H54 (cell line): ENCODE measurements at places on chromosomes 16 and 17.

- no peak for DNase-seq
Observed at GRCh38 chr16:67040906-67041305, 12.0 kb downstream of the CBFB start.

DNA sequence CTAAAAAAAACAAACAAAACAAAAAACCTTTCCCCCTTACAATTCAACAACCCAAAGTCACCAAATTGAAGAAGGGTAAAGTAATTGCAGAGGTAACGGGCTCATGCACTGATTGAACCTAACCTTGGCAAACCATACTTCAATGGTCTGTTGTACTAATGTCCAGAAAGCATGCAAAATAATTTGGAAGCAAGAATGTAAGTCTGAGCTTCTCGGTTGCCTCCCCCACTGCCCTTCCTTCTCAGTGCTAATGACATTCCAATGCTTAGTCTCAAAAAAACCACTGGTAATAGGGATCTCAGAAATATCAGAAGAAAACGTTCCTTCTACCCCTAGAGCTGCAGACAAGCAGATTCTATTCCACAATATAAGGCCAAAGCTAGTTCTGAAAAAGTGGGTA lies 15.8 kb downstream of the KRABD2 start:
- no peak for DNase-seq

GRCh38 chr17:41140360-41141131 lies at the start of gene KRTAP4-6:
Gene KRTAP4-6, minus strand, starts transcription at chr17:41140544. Its CDS starts 57 bp downstream, at chr17:41140487.
- DNase-seq, result peak; percentile 26

- DNase-seq, result no peak
Observed at GRCh38 chr17:28527859-28528258, 21.7 kb downstream of the FOXN1 start.

DNA sequence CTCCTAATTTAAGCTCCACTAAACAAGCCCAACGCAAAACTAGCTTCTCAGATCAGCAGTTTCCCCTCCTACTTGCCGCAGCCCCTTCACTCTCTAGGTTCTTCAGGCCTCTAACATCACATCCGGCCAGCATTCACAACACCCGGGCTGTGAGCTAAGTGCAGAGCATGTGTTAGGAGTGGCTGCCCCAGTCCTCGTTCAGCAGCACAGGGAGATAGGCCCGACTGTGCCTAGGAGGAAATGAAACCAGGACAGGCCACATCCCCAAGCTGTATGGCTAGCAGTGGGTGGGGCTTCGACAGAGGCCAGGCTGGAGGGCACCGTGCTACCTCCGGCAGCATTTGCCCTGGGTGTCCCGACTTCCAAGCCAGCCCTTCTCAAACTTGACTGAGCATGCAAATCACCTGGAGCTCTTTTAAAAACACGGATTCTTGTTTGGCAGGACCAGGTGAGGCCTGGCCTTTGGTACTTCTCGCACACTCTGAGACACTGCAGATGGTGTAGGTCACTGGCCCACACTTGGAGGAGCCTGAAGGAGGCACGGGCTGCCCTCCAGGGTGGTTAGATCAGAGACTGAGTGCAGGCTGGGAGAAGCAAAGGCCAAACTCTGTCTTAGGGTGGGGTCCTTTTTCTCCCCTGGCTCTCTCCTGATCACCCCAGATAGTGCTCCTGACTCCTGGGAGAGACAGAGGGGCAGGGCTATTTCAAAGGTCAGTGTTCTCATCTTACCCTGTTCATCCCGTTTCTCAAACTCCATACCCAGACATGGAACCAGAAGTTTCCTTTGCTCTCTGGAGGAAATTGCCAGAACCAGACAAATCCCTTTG lies 202.0 kb downstream of the C16orf78 start:
- DNase-seq, result no peak
